Spinal cord (tissue), 10 donors: ENCODE measurements at places on chromosomes 6 and 20.

- H3K36me3 ChIP-seq, result no peaks in the 10 kb centered on the region
- H3K4me3 ChIP-seq, result no peak overlapping the region
- peaks cover 6% of the 10 kb centered on the region for H3K27me3 ChIP-seq
- peaks cover 52% of the 10 kb centered on the region for H3K4me1 ChIP-seq
Measured at GRCh38 chr20:61808447-61808846, 257.2 kb downstream of the TAF4 start.

DNA sequence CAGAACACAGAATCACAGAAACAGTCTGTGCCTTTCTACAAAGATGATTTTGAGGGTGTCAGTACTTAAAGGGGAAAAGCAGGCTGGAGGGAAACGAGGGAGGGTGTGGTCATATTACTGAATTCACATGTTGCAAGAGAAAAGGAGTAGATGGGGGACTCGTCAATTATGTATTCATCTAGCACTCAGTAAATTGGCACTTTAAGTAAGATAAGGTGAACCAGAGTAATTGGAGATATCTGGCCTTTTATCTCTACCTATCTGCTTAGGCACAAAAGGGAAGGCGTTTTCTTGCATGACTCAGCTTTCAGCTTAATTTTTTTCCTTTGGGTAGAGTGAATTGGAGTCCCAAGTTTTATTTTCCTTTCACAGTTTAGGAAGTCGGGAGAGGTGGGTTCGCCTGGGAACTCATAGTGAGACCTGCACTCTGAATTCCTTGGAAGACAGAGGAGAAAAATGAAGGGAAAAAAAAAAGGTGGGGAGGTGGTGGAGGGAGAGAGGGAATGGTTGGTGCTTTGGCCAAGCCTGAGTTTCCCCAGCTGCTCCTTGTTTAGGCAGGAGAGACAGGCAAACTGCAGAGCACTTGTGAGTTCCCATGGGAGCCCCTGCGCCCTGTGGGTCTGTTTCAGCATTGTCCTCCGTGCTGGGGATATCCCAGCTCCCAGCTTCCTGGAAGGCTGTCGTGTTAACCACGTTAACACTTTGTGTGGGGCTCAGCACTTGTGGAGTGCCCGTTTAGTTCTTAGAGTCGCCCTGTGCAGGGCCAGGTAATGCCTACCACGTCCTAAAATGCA, 19.7 kb upstream of the GTSF1L start:
- no peaks in the 10 kb centered on the region for H3K27me3 ChIP-seq
- H3K4me1 ChIP-seq, result peaks cover 11% of the 10 kb centered on the region
- H3K36me3 ChIP-seq, result no peaks in the 10 kb centered on the region

DNA sequence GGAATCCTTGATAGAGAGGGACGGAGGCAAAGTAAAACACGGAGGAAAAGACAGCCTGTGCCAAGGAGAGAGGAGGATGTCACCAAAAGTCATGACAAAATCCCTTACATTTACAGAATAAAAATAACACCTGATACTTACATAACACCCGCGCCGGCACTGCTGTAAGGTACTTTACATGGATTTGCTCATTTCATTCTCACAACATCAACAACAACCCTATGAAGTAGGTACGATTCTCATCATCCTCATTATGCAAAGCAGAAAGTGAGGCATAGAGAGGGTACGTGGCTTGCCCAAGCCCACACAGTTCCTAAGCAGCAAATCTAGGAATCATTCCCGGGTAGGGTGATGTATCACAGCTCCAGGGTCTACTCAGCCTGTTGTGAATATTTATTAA, 67.6 kb upstream of the NFATC2 start:
- H3K4me1 ChIP-seq, result no peaks in the 10 kb centered on the region
- no peaks in the 10 kb centered on the region for H3K27me3 ChIP-seq
- no peak overlapping the region for H3K4me3 ChIP-seq

- H3K27ac ChIP-seq, result no peak overlapping the region
- no peak for DNase-seq
- no peaks in the 10 kb centered on the region for H3K27me3 ChIP-seq
Measured at GRCh38 chr6:5567890-5568289, 306.6 kb downstream of the FARS2 start.

GRCh38 chr6:30918670-30919069, 4.6 kb downstream of the VARS2 start:
- H3K4me3 ChIP-seq, result no peak overlapping the region
- no peak overlapping the region for H3K27ac ChIP-seq
- no peaks in the 10 kb centered on the region for H3K27me3 ChIP-seq
- H3K36me3 ChIP-seq, result peaks cover 73% of the 10 kb centered on the region
- DNase-seq, result no peak

DNA sequence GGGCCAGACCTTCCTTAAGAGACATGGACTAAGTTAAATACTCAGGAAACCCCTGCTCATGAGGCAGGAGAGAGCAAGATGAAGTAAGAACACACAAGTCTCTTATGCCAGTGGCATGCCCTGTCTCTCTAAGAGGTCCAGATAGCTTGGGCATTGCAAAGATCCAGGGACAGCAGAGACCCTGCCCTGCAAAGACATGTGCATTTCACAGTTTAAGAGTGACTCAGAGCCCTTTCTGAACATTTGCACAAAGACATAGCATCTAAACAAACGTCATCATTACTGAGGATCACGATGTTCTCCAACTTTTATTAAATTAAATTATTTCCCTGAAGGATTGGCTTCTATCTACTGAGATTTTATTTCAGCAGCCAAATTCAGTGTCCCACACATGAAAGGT, 230.5 kb upstream of the RIN2 start:
- H3K36me3 ChIP-seq, result peaks cover 6% of the 10 kb centered on the region
- peaks cover 4% of the 10 kb centered on the region for H3K4me1 ChIP-seq
- no peaks in the 10 kb centered on the region for H3K27me3 ChIP-seq
- DNase-seq, result no peak
- H3K4me3 ChIP-seq, result no peak overlapping the region

- no peak overlapping the region for H3K27ac ChIP-seq
- H3K4me1 ChIP-seq, result no peaks in the 10 kb centered on the region
- H3K27me3 ChIP-seq, result no peaks in the 10 kb centered on the region
- no peaks in the 10 kb centered on the region for H3K36me3 ChIP-seq
- no peak for DNase-seq
Measured at GRCh38 chr6:106844930-106845329, 129.6 kb downstream of the CD24 start.

GRCh38 chr6:36150283-36150682, 20.0 kb downstream of the MAPK13 start:
- no peaks in the 10 kb centered on the region for H3K4me1 ChIP-seq
- H3K27me3 ChIP-seq, result no peaks in the 10 kb centered on the region
- H3K27ac ChIP-seq, result no peak overlapping the region
- H3K4me3 ChIP-seq, result no peak overlapping the region

GRCh38 chr6:23277521-23278179, 708.3 kb downstream of the HDGFL1 start:
- no peak overlapping the region for H3K27ac ChIP-seq
- no peak for DNase-seq
- no peaks in the 10 kb centered on the region for H3K36me3 ChIP-seq
- H3K4me1 ChIP-seq, result no peaks in the 10 kb centered on the region
- no peak overlapping the region for H3K4me3 ChIP-seq

GRCh38 chr6:489001-489400, 97.4 kb downstream of the IRF4 start:
- H3K4me1 ChIP-seq, result peaks cover 4% of the 10 kb centered on the region
- no peak overlapping the region for H3K27ac ChIP-seq

DNA sequence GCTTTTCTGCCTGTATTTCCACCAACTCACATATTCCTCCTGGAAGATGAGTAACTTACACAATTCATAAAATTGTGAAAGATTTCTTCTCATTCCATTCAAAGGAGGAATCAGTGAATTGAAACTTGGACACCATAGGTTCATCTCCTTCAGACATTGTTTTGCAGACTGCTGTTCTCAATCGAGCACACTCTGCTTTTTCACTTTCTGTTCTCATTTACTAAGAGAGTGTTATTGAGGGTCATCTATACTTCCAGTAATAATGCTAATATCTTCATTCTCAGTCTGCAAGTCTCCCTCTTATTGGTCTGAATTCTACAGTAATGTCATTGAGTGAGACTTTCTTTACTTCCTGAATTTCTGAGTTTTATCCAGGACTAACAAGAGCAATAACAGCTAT, 67.5 kb upstream of the FUT9 start:
- no peaks in the 10 kb centered on the region for H3K36me3 ChIP-seq
- DNase-seq, result no peak
- H3K4me3 ChIP-seq, result no peak overlapping the region
- H3K27ac ChIP-seq, result no peak overlapping the region
- no peaks in the 10 kb centered on the region for H3K4me1 ChIP-seq
- no peaks in the 10 kb centered on the region for H3K27me3 ChIP-seq

GRCh38 chr6:16129623-16130401, 926 bp downstream of the MYLIP start:
- H3K4me3 ChIP-seq, result peak overlapping the region; percentile 93
- H3K36me3 ChIP-seq, result no peaks in the 10 kb centered on the region
- peaks cover 3% of the 10 kb centered on the region for H3K27me3 ChIP-seq
- peak overlapping the region; percentile 65 for H3K27ac ChIP-seq

DNA sequence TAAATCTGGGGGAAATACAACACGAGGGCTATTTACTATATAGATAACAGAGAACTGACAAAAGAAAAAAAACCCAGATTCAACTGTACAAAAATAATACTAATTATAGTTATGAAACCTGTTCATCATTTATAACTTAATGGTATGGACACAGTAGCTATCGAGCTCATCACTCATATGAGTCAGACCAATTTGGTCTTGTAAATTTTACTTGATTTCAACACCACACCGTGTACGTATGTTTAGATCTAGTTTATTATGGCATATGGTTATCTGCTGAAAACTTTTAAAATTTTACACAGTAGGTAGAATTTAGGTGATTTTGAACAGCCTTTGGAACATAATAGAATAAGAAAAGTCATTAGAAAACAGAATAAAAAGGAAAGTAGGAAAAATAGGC, 5.5 kb downstream of the MYLK4 start:
- H3K27ac ChIP-seq, result no peak overlapping the region
- no peak overlapping the region for H3K4me3 ChIP-seq
- no peaks in the 10 kb centered on the region for H3K36me3 ChIP-seq

- H3K4me3 ChIP-seq, result no peak overlapping the region
- H3K36me3 ChIP-seq, result no peaks in the 10 kb centered on the region
- H3K27ac ChIP-seq, result no peak overlapping the region
- no peaks in the 10 kb centered on the region for H3K27me3 ChIP-seq
- H3K4me1 ChIP-seq, result no peaks in the 10 kb centered on the region
- no peak for DNase-seq
Measured at GRCh38 chr6:75963569-75963968, 108.9 kb downstream of the IMPG1 start.

GRCh38 chr6:11343963-11344723, 111.7 kb upstream of the NEDD9 start:
- H3K4me3 ChIP-seq, result no peak overlapping the region
- no peaks in the 10 kb centered on the region for H3K27me3 ChIP-seq
- no peak overlapping the region for H3K27ac ChIP-seq
- H3K4me1 ChIP-seq, result no peaks in the 10 kb centered on the region

DNA sequence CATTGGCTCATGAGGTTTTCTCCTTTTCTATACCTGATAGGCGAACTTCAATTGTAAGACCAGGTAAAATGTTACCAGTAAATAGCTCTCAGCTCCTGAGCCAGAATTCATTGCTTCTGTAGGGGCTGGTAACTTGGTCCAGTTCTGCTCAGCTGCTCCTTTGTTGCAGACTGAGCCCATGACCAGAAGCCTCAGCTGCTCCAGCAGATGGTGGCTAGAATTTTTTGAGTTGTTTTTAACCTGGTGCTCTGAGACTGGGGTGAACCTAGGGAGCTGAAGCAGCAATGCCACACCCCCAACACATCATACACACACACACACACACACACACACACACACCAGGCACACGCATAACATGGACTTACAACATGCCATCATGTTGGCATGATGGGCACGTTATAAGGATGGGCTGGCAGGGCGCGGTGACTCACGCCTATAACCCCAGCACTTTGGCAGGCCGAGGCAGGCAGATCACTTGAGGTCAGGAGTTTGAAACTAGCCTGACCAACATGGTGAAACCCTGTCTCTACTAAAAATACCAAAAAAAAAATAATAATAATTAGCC, 103.1 kb downstream of the QRSL1 start:
- no peak for DNase-seq
- no peak overlapping the region for H3K4me3 ChIP-seq
- H3K36me3 ChIP-seq, result no peaks in the 10 kb centered on the region
- H3K27me3 ChIP-seq, result no peaks in the 10 kb centered on the region
- H3K27ac ChIP-seq, result no peak overlapping the region
- H3K4me1 ChIP-seq, result peaks cover 3% of the 10 kb centered on the region

DNA sequence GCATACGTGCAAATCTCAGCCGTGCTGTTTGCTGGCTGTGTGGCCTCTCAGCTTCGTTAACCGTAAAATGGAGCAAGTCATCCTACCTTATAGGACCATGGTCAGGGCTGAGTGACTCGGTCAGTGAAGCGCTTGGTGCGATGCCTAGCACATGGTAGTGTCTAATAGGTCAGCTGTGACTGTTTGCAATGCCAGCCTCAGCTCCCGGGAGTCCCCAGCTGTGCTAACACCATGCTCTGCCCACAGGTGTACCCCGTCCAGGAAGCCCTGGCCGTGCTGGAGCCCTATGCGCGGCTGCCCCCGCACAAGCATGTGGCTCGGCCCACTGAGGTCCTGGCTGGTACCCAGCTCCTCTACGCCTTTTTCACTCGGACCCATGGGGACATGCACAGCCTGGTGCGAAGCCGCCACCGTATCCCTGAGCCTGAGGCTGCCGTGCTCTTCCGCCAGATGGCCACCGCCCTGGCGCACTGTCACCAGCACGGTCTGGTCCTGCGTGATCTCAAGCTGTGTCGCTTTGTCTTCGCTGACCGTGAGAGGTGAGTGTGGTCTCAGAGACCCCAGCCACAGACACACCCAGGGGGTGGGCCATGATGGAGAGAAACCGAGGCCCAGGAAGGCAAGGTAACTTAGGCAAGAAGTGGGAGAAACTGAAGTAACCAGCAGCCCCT, 10.6 kb downstream of the TRIB3 start:
- no peaks in the 10 kb centered on the region for H3K27me3 ChIP-seq
- H3K27ac ChIP-seq, result no peak overlapping the region
- H3K4me3 ChIP-seq, result no peak overlapping the region
- H3K4me1 ChIP-seq, result no peaks in the 10 kb centered on the region
- H3K36me3 ChIP-seq, result peaks cover 56% of the 10 kb centered on the region

DNA sequence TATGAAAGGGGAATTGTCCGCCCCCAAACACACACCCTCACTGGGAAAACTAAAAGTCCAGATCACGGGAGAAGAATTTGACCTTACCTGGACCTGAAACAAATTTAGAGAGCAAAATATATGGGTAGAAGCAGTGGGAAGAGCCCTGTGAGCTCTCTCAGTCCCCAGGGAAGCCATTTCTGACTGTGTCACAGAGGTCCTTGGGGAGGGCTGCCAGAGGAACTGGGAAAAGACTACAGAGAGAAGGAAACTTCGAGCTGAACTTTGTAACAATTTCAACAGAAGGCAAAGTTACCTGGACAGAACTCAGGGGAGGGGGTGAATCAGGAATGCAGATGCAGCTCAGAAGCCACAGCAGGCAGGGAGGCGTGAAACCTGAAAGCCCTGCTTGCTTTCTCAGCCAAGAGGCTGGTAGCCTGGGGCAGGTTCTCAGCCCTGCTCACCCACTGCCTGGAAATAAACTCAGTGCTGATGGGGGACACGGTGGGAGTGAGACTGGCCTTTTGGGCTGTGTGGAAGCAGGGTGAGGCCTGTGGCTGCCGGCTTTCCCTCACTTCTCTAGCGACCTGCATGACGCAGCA, 163.8 kb downstream of the TMEM200A start:
- no peak for DNase-seq
- no peak overlapping the region for H3K4me3 ChIP-seq
- H3K36me3 ChIP-seq, result no peaks in the 10 kb centered on the region
- no peak overlapping the region for H3K27ac ChIP-seq
- no peaks in the 10 kb centered on the region for H3K27me3 ChIP-seq

GRCh38 chr20:44056010-44056698, 130.8 kb downstream of the JPH2 start:
- H3K4me3 ChIP-seq, result no peak overlapping the region
- H3K4me1 ChIP-seq, result peaks cover 6% of the 10 kb centered on the region
- H3K27ac ChIP-seq, result no peak overlapping the region
- no peaks in the 10 kb centered on the region for H3K36me3 ChIP-seq
